ENCODE measurements at places on chromosomes 11 and 22.
A peak's percentile ranks its signal among the peaks of the same experiment; 100 is the strongest.

DNA sequence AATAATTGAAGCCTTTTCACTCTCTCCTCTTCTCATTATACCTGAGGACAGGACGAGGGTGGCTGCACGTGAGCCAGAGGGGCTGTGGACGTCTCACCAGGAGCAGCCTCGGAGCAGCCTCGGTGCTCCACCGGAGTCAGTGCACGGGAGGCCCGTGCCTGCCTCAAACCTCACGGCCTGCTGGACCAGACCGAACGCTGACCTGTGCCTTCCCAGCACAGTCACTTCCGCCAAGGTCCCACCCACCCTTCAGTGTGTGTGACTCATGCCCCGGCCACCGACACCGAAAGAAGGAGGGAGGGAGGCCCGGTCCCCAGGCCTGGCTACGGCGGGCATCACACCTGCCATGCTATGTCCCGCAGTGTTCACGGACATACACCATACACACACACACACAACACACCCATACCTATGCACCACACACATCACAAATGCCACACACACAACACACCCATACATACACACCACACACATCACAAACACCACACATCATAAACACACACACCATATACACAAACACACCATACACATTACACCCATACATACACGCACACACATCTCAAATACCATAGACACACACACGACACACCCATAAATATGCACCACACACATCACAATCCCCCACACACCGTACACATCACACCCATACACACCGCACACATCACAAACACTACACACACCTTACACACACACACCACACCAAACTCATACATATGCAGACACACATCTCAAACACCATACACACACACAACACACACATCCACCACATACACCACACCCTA is 1506.5 kb downstream of the TBC1D22A start:
- DNase-seq: no peak

- DNase-seq: no peak
Observed at GRCh38 chr11:69219991-69220390, 64.3 kb downstream of the SMIM38 start.

GRCh38 chr22:37981282-37982011 is 2.9 kb downstream of the SOX10 start:
- no peak for DNase-seq

DNA sequence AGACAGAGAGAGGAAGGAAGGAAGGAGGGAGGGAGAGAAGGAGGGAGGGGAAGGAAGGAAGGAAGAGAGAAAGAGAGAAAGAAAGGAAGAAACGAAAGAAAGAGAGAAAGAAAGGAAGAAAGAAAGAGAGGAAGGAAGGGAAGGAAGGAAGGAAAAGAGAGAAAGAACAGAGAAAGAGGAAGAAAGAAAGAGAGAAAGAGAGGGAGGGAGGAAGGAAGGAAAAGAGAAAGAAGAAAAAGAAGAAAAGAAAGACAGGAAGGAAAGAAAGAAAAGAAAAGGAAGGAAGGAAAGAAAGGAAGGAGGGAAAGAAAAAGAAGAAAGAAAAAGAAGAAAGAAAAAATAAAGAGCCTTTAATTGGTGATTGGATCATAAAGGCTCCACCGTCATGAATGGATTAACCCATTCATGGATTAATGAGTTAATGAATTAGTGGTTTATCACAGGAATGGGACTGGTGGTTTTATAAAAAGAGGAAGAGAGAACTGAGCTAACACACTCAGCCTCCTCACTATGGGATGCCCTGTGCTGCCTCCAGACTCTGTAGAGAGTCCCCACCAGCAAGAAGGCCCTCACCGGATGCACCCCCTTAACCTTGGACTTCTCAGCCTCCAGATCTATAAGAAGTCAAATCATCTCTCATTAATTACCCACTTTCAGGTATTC is 9.0 kb upstream of the PLAAT2 start:
- DNase-seq: no peak

GRCh38 chr11:17859552-17859951 is 125.0 kb downstream of the KCNC1 start:
- no peak for DNase-seq

GRCh38 chr22:22974795-22975580 is 87.4 kb downstream of the IGLL5 start:
- no peak for DNase-seq

DNA sequence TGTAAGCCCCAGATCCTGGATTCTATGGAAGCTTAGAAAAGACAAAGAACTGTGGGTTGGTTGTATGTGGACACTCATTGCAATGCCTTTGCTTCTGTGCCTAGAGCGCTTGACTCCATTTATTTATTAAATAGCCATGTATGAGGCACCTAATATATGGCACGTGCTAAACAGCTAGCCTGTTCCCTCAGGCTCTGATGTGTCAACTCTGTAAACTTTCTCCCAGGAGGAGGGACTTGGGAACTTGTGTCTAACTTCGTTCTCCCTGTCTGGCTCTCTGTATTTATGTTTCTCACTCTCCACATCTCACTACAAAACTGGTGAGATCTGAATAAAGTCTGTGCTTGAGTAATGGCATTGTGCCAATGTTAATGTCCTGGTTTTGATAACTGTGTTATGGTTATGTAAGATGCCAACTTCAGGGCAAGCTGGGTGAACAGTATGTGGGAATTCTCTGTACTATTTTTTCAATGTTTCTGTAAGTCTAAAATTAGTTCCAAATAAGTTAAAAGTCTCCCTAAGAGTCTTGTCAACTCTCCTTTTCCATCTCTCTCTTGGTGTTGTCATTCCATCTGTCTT is 34.1 kb upstream of the ZBTB16 start:
- DNase-seq: no peak

DNA sequence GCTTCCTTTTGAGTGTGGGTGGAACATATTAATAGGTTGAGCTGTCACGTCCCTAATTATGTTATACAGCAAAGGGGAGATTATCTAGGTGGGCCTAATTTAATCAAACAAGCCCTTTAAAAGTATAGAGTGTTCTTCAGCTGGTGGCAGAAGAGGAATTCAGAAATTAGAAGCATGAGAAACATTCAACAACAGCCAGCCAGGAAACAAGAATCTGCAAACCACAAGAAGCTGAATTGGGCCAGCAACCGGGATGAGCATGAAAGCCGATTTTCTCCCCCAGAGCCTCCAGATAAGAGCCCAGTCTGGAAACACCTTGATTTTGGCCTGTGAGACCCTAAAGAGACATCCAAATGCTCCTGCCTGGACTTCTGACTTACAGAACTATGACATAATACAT is 105.8 kb upstream of the LDLRAD3 start:
- no peak for DNase-seq

DNA sequence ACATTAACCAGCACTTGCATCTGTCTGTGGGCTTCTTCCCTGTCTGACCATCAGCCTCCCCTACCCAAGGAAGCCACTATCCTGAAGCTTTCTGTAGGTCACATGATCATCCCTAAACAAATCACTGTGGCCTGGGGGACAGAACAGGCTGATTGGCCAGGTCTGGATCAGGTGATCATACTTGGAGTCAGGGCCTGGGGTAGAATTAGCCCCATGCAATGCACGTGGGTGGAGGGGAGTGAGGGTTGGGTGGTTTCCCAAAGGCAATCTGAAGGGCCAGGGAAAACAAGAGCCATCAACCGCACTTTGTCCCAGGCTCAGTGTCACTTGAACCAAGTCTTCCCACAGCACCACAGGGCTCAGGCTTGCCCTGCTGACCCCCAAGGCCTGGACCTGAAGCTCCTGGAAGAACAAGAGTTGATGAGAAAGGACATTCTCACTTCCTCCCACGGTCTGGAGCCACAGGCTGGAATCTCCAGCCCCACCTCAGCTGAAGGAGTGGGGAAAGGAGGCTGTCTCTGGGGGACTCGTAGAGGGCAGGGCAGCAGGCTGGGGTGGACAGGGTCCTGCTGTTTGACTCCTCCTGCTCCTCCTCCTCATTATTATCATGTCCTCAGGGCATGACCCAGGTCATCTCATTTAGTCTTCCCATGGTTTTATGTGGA is 31.5 kb upstream of the TSPAN18 start:
- no peak for DNase-seq

DNA sequence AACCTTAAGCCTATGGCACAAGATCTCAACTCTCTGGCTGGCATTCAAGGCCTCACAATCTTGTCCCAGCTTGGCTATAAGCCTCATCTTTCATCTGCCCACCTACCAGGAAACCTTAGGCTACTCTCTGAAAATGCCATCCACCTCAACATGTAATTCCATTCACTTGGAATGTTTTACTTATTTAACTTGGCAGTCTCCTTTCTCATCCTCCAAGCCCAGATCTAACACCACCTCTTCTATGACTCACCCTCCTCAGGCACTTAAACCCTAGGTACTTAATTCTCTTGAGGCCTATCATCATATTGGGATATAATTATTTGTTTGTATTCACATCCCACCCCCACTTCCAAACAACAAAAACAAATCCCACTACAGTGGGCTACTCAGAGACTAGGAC is 15.0 kb downstream of the POGLUT3 start:
- DNase-seq: no peak

GRCh38 chr11:83689144-83689780 is 403.1 kb upstream of the CCDC90B start:
- DNase-seq: no peak

- no peak for DNase-seq
Observed at GRCh38 chr11:41935241-41935640, 475.8 kb upstream of the LRRC4C start.

GRCh38 chr22:32800994-32801536 is 440 bp upstream of the TIMP3 start:
- DNase-seq: no peak

DNA sequence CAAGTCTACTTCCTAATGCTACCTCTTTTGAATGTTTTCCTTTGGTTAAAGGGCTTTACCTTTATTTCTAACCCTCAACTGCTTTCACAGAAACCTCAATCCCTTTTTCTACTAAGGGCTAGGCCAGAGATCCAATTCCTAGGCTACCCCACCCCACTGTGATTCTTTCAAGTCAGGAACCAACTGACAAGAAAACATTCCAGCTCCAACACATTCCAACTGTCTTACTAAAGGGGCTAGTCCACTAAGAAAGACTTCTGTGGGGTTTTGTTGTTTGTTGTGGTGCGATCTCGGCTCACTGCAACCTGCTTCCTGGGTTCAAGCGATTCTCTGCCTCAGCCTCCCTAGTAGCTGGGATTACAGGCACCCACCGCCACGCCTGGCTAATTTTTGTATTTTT is 151.3 kb downstream of the APOL5 start:
- DNase-seq: no peak

DNA sequence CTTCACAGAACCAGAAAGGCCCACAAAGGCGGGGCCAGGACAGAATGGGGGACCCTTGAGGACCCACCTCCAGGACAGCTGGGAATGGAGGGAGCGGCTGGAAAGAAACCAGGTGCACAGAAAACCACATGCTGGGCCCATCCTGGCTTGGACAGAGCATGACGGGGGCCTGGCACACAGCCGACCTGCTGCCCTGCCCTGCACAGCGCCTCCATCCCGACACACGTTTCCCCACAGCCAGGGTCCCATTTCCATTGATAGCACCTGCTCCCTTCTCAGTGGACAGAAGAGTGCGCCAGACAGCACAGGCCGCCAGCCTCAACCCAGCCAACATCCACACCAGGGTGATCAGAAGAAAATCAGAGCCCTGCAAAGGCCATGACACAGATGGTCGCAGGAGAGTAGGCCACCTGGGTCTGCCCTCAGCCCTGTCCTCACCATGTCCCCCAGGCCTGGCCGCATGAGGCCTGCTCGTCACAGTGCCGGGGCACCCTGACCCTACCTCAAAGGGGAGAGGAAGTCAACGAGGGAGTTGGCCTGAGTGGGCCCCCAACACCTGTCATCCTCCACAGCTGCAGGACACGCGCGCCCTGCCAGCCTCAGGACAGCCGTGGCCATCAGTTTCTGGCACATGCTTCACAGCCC is 28.1 kb downstream of the BRD1 start:
- no peak for DNase-seq

- DNase-seq: no peak
Observed at GRCh38 chr11:12210200-12210599, 99.8 kb downstream of the MICAL2 start.

GRCh38 chr11:55726715-55727324 is 46.4 kb upstream of the OR5D13 start:
- DNase-seq: no peak

DNA sequence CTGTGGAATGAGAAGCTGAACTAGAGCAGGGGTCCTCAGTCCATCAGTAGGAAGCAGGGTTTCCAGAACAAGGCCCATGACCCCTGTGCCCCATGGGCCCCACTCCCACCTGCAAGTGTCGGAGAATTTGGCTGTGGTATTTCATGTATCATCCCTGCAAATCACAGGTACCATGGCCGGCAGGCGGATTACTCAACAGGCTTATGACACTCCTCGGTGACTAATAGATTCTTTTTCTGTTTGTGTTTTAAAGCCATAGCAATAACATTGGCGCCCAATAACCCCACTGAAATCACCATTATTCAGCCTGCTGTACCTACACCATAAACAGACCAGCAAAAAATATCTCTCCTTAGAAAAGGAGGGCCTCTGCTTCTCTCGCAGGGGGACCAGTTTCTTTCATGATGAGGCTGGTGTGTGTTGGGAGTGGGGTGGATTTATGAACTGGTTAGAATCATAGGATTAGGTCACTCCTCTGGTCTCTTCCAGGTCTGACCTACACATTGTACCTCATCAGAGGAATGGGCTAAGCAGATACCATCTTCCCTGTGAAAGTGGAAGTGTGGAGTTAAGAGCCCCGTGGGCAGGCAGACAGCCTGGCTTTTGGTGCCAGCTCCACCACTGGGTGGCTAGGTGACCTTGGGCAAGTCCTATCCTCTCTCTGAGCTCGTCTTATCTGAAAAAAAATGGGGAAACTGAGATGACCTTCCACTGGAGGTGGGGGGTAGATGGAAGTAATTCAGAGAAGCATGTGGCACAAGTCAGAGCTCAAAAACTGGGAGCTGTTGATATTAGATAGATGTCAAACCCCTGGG is 60.2 kb upstream of the WNT11 start:
- no peak for DNase-seq

- peak; percentile 78 for DNase-seq
Observed at GRCh38 chr11:112279901-112280267, 19.2 kb upstream of the PLET1 start.

GRCh38 chr11:74493791-74494630 is 487 bp upstream of the LIPT2 start:
- DNase-seq: no peak

- DNase-seq: no peak
Observed at GRCh38 chr11:19559746-19560145, 152.9 kb upstream of the NAV2 start.

All from CD4-positive, alpha-beta T cell treated with Interleukin-10 for 1 hour (primary cell).